ENCODE measurements at places on chromosomes 11 and 22. TPM values are rescaled to one million over a fixed set of nuclear protein-coding genes. Genes with fewer than 3 reads are reported as not detected.

The CCDC81 gene
- 2.1 TPM for total RNA-seq

The OR8G1 gene
- total RNA-seq: not detected

The ARFIP2 gene
- 52.4 TPM for total RNA-seq

- no peaks in the 10 kb centered on the region for H3K27me3 ChIP-seq
- no peaks in the 10 kb centered on the region for H3K36me3 ChIP-seq
- H3K27ac ChIP-seq: no peak overlapping the region
- H3K4me3 ChIP-seq: no peak overlapping the region
- no peak for DNase-seq
Observed at GRCh38 chr11:88813233-88813915, 252.4 kb downstream of the GRM5 start.

- H3K4me3 ChIP-seq: no peak overlapping the region
- no peaks in the 10 kb centered on the region for H3K36me3 ChIP-seq
- H3K27ac ChIP-seq: peak overlapping the region; percentile 14
Observed at GRCh38 chr22:17950651-17951214, 73.6 kb downstream of the MICAL3 start.

Data from neural crest cell (in vitro differentiated cells).